Neural crest cell (in vitro differentiated cells): ENCODE measurements at places on chromosomes 7 and 10.

GRCh38 chr10:55747244-55747643, 613.8 kb downstream of the ZWINT start:
- H3K4me3 ChIP-seq = no peak overlapping the region
- no peaks in the 10 kb centered on the region for H3K27me3 ChIP-seq
- no peaks in the 10 kb centered on the region for H3K36me3 ChIP-seq
- H3K27ac ChIP-seq = no peak overlapping the region
- DNase-seq = no peak

GRCh38 chr10:16765509-16766375, 51.5 kb downstream of the RSU1 start:
- no peak overlapping the region for H3K4me3 ChIP-seq
- H3K36me3 ChIP-seq = peaks cover 4% of the 10 kb centered on the region
- no peak for DNase-seq
- H3K4me1 ChIP-seq = peaks cover 4% of the 10 kb centered on the region
- H3K27ac ChIP-seq = no peak overlapping the region
- H3K27me3 ChIP-seq = no peaks in the 10 kb centered on the region

DNA sequence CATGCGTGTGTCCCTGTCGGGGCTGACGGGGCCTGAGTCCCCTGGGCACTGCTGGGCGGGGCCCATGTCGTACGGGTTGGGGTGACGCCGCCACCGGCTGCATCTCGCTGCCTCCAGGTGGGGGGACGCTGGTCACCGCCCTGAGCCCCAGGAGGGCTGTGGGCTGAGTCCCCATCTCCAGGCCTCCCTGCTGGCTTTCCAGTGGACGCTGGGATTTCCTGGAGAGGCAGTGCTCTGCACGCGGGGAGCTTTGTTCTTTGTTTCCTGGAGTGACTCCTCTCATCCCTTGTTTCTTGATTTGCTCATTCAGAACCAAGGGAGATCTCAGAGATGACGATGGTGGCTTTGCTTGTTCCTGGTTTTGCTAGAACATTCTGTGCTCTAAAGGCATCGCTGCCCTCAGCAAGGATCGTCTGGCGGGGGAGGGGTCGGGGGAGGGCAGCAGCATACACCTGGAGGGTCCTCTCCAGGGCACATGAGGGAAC, 21.0 kb downstream of the PWWP2B start:
- H3K27ac ChIP-seq = peak overlapping the region; percentile 92
- H3K27me3 ChIP-seq = no peaks in the 10 kb centered on the region
- peaks cover 43% of the 10 kb centered on the region for H3K4me1 ChIP-seq
- H3K4me3 ChIP-seq = peak overlapping the region; percentile 67
- DNase-seq = no peak

DNA sequence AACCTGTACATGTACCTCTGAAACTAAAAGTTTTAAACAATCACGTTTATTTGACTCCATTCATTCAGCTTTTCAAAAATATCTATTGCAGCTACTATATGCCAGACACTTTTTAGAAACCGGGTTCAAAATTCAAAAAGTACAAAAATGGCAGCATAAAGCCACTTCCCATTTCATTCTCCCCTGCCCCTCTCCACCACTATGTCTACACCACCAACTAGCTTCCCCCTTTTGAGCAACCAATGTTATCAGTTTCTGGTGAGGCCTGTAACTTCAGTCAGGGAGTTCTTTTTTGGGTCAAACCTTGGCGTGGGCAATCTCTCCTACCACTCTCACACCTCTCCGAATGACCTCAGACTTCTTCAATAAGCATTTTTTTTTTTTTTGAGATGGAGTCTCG, 11.5 kb upstream of the HHEX start:
- no peak overlapping the region for H3K27ac ChIP-seq
- H3K36me3 ChIP-seq = peaks cover 5% of the 10 kb centered on the region
- H3K27me3 ChIP-seq = peaks cover 30% of the 10 kb centered on the region
- no peaks in the 10 kb centered on the region for H3K4me1 ChIP-seq

- H3K27me3 ChIP-seq = peaks cover 19% of the 10 kb centered on the region
- no peaks in the 10 kb centered on the region for H3K4me1 ChIP-seq
- H3K27ac ChIP-seq = no peak within 1 kb of the TSS
These were observed at the start of gene ADAP1 for GRCh38 chr7:954330-955238. Gene ADAP1, minus strand, starts transcription at chr7:954680. Its CDS starts 203 bp downstream, at chr7:954477.

DNA sequence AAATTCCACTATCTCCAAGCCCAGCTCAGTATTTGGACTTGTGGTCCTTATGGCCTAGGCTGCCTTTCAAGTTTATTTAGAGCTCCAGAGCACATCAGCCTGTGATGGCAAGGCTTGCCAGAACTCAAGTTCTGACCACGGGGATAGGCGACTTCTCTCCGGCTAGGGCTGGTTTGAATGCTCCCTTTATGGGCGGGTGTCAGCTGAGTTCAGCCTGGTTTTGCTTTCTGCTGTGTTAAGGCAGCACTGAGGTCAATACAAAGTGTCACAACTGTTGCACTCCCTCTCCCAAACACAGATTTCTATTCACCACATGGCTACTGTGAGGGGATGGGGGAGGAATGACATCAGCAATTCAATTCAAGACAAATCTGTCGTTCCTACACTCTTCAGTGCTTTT, 318.1 kb upstream of the MYO3A start:
- H3K4me1 ChIP-seq = peaks cover 13% of the 10 kb centered on the region
- no peaks in the 10 kb centered on the region for H3K27me3 ChIP-seq
- peak; percentile 9 for DNase-seq
- H3K36me3 ChIP-seq = no peaks in the 10 kb centered on the region
- peak overlapping the region; percentile 55 for H3K27ac ChIP-seq

- H3K27ac ChIP-seq = no peak overlapping the region
- H3K36me3 ChIP-seq = no peaks in the 10 kb centered on the region
- H3K4me3 ChIP-seq = no peak overlapping the region
These were observed 579.4 kb downstream of the GATA3 start for GRCh38 chr10:8633909-8634308.

DNA sequence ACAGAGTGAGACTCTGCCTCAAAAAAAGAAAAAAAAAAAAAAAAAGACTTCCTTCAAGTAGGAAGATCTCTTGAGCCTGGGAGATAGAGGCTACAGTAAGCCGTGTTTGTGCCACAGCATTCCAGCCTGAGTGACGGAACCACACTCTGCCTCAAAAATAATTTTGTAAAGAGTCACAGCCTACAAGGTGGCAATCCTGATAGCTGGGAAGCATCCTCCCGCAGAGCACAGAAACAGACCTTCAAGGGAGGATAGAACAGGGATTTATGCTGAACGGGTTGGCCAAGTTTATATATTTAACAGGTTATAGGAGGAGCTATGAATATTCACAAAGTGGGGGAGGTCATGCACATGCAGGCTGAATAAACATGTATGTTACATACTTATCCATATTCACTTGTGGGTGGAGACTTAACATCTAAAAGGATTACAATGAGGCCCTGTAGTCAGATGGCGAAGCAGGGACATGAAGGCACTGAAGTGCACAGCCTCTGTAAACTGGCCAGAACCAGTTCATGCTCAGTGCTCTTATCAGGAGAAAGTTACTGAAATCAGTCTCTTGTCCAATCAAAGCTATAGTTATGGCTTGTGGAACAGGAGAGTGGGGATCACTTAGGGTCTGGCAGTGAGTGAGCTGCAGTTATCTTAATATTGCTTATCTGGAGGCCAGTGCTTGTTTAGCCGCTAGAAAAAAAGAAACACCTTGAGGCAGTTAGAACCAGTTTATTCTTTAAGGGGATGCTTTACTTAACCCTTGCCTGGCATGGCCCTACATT, 6.8 kb downstream of the LMBR1 start:
- H3K36me3 ChIP-seq = peaks cover 18% of the 10 kb centered on the region
- no peaks in the 10 kb centered on the region for H3K27me3 ChIP-seq
- DNase-seq = no peak
- no peak overlapping the region for H3K27ac ChIP-seq

DNA sequence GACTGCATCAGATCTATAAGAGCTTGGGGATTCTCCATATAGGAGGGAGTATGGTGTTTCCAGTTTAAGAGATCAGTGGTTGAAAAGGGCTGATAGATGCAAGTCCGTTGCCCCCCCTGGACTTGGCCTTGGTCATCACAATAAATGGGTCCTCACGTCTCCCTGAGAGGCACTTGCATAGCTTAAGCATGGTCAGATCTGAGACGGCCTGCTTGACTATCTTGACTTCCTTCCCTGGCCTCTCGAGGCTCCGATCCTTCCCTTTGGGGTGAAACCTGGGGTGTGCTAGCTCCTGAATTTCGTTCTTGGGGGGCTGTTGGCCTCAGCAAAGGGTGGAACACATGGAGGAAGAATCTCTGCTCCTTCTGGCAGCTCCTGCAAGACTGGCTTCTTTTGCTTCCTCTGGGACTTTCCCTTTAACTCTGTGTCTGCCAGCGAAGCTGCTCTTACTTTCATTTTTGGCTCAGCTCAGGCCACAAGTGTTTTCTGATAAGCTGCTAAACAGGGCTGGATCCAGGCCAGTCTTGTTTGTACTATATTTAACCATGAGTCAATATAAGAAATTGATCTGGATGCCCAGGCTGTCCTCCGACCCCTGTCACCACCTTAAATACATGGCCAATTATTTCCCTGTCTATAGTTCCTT, 11.2 kb upstream of the ZNF485 start:
- H3K36me3 ChIP-seq = no peaks in the 10 kb centered on the region
- H3K27me3 ChIP-seq = peaks cover 4% of the 10 kb centered on the region
- H3K27ac ChIP-seq = no peak overlapping the region
- no peak overlapping the region for H3K4me3 ChIP-seq
- peaks cover 9% of the 10 kb centered on the region for H3K4me1 ChIP-seq

DNA sequence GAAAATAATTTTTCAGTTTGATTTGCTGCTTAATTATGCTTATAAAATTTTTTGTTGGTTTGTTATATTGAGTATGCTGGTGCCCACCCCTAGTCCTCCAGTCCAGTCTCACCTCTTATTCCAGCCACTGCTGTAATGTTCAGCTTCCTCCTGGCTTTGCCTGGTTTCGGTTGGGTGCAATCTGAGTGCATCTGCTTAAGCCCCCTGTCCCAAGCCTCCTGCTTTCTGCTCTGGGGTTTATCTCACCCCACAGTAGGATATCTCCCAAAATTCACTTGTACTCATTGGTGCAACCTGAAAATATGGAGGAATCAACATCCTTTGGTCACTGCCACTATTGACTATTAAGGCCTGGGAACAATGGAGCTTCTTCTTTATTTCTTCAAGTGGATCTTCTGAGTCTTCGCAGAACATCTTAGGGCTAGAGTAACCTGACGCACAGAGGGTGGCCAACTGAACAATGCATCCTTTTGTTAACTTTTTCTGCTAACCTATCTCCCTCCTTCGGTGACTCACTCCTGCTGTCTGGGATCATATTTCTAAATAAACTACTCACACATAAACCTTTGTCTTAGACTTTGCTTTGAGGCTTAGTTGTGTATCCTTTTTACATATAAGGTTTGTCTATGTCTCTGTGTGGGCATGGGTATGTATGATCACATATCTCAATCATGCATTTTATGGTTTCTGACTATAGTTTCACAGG, 19.1 kb upstream of the SOSTDC1 start:
- no peak overlapping the region for H3K4me3 ChIP-seq
- no peak overlapping the region for H3K27ac ChIP-seq
- peaks cover 27% of the 10 kb centered on the region for H3K4me1 ChIP-seq
- H3K27me3 ChIP-seq = no peaks in the 10 kb centered on the region

- H3K4me1 ChIP-seq = peaks cover 4% of the 10 kb centered on the region
- no peak overlapping the region for H3K4me3 ChIP-seq
- no peak for DNase-seq
- no peak overlapping the region for H3K27ac ChIP-seq
These were observed 18.8 kb upstream of the SH2D4B start for GRCh38 chr10:80518807-80519360.

DNA sequence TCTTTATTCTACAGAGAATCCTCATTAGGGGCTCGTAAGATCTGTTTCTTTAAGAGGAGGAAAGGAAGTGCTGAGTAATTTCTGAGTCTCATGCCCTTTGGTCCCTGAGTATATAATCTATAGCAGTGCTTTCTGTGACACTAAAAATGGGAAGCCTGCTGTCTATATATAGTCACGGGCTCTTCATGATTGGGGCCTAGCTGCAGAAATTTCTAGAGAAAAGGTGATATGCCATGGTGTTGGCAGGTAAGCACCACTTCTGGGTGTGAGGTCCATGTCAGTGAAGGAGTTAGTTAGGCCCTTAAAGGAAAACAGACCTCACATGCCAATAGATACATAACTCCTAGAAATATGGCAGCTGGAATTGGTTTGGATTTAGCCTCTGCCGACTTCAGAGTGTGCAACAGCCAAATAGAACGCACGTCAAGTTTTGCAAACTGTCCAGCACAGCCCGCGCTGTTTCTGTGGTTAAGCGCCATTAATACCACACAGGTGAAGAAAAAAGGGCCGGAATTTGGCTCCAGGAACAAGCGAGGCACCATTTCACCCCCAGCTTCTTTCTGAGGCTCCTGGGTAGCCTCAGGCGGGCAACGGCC, 123.2 kb downstream of the TACC2 start:
- no peaks in the 10 kb centered on the region for H3K36me3 ChIP-seq
- peaks cover 42% of the 10 kb centered on the region for H3K4me1 ChIP-seq
- H3K27ac ChIP-seq = peak overlapping the region; percentile 77
- no peaks in the 10 kb centered on the region for H3K27me3 ChIP-seq

GRCh38 chr7:128939861-128940410, 2.2 kb downstream of the IRF5 start:
- H3K4me3 ChIP-seq = peak overlapping the region; percentile 19
- peaks cover 2% of the 10 kb centered on the region for H3K36me3 ChIP-seq
- peaks cover 12% of the 10 kb centered on the region for H3K4me1 ChIP-seq
- DNase-seq = no peak
- no peak overlapping the region for H3K27ac ChIP-seq

DNA sequence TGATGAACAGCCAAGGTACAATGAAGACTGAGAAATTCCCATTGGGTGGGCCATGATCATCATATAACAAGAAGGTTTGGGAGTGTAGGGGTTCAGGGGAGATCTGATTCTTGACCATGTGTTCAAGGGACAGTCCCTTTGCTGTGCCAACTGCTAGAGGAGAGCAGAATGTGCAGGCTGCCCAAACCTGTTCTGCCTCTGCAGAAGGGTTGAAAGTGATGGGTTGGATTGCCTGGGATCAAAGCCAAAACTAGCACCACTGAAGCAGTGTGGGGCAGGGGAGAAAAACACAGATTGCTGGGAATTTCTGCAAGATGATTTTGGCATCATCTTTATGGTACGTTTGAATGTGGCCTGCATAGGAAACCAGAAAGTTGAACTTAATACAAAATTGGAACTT, 303.9 kb downstream of the OTUD1 start:
- no peak overlapping the region for H3K4me3 ChIP-seq
- DNase-seq = no peak
- H3K27me3 ChIP-seq = peaks cover 30% of the 10 kb centered on the region
- no peaks in the 10 kb centered on the region for H3K4me1 ChIP-seq
- no peak overlapping the region for H3K27ac ChIP-seq

DNA sequence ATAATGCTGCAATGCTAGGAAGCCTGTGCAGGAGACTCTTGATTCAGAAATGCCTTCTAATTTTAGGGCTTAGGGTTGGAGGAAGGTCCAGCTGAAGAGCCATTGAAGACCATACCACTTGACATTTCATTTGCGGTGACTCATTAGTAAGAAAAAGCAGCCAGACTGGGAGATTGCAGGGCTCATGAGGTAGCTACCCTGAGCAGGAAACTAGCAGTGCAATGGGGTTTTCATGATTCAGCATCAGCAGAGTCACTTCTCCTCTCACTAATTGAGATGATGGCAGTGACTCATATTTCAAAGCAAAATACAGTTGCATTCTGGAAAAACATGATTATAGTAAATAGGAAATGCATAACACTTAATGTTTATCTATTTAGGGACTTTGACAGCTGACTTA, 434.1 kb downstream of the DNAJB9 start:
- H3K4me1 ChIP-seq = no peaks in the 10 kb centered on the region
- no peak for DNase-seq
- no peaks in the 10 kb centered on the region for H3K27me3 ChIP-seq
- no peak overlapping the region for H3K4me3 ChIP-seq
